GM03348 (cell line): ENCODE measurements at places on chromosomes 11 and 22.

DNA sequence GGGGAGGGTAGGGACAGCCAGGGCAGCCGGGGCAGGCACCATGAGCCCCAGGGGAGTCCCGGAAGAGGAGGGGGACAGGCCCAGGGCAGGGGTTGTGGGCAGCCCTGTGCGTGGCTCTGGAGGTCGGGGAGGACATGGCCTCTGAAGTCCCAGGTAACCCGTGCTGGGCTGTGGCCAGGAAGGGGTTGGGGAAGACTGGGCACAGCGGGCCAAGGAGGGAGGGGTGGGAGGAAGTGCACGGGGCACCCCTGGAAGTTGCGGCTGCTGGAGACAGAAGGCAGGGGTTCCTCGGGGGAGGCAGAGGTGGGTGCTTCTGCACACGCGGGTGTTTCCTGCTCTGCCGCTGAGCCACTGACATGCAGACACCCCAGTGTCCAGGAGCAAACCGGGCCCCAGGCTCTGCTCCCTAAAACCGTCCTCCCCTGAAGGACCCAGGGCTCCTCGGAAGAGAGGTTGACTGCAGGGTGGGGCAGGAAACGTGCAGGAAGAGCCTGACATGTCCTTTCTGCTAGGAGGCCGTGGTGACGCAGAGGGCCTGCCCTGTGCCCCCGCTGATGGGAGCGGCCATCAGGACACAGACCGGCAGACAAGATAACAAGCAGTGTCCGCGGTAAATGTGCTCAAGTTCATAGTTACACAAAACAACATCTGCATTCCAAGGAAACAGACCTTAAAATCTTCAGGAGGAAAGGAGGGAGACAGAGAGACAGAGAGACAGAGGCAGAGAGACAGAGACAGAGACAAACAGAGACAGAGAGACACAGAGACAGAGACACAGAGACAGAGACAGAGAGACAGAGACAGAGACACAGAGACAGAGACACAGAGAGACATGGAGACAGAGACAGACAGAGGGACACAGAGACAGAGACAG, 5.7 kb downstream of the TNNI2 start:
- no peak for DNase-seq

DNA sequence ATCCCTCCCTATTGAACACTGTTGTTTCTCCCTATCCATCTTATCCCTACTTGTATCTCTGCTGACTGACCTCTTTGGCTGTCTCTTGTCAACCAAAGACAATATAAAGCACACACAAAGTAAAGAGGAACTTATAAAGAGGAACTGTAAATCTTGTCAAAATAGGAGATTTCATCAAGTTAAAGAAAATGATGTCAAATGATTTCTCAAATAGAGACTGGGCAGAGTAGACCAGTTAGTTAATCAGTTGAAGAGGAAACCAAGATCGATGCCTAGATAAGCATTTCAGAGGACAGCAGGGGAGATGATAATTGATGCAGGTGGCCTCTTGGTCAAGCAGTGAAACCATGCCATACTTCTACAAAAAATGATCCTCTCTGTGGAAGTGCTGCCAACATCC, 22.7 kb downstream of the KCNQ1OT1 start:
- no peak for DNase-seq

GRCh38 chr11:102427068-102427467, 25.5 kb downstream of the TMEM123 start:
- no peak for DNase-seq

GRCh38 chr11:6733326-6734275, 38.2 kb downstream of the OR2AG2 start:
- DNase-seq: no peak

DNA sequence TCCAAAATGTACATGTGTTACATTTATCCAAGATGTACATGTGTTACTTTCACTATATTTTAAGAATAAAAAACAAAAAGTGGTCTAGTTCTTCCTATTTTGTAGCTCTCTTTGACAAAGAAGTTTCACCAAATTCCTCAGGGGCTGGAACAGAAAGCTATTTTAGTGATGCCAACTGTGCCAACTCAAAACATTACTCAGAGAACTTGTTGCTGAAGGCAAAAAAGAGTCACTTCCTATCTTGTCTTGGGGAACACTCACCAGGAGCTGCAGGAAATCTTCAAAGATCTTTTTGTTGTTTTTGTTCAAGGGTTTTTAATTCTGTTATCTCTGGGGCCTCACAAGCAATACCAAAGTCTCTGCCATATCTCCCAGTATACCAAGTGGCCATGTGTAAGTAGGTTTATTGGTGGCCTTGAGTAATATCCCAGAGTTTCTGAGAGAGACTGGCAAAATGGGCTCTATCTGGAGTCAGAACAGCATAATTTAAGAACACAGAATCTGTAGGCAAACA, 13.6 kb upstream of the EED start:
- DNase-seq: peak; percentile 11

DNA sequence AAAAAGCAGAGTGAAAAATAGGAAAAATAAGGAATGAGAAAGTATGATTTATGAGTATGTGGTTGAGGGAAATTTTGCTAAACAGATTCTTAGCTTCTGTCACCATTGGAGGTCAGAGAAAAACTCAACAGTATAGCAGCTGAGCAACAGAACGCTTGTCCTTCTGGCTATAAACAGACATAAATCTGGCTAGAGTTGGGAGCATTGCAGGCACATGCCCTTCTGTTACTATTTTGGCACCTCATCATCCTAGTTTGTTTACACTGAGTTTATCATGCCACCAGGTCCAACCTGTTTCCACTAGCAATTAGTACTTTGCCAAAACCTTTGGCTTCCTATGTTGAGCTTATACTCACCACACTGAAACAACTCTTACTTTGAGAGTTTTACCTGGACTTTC, 6.9 kb downstream of the UBE4A start:
- no peak for DNase-seq
